ENCODE measurements at places on chromosomes 1 and 21.

GRCh38 chr21:44837537-44837936, 19.7 kb upstream of the SUMO3 start:
- no peak for DNase-seq

GRCh38 chr1:24898909-24899439, 31.1 kb downstream of the RUNX3 start:
- no peak for DNase-seq

- no peak for DNase-seq
Observed at GRCh38 chr1:159509440-159510228, 26.2 kb downstream of the OR10J5 start.

DNA sequence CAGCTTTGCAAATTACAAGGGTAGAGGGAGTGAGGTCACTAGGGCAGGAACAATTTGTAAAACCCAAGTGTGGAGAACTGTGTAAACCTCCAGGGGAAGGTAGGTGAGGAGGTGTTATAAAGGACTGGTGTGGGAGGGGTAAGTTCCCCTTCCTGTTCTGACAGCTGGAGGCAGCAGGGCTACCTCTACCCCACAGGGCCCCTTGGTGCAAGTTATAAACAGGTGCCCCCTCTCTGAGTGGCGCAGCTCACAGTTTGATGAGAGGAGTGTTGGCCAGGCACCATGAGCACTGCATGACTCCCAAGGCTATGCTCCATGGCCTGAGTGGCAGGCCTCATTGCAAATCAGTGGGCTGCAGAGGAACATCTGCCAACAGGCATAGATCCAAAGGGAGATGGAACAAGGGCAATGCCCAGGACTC, 41.0 kb downstream of the MFSD2A start:
- DNase-seq: no peak
